ENCODE measurements at places on chromosomes 7 and 10.

GRCh38 chr7:140005754-140006503, 56.8 kb downstream of the PARP12 start:
- no peak for DNase-seq

GRCh38 chr7:154906201-154906600, 96.7 kb downstream of the PAXIP1 start:
- no peak for DNase-seq

DNA sequence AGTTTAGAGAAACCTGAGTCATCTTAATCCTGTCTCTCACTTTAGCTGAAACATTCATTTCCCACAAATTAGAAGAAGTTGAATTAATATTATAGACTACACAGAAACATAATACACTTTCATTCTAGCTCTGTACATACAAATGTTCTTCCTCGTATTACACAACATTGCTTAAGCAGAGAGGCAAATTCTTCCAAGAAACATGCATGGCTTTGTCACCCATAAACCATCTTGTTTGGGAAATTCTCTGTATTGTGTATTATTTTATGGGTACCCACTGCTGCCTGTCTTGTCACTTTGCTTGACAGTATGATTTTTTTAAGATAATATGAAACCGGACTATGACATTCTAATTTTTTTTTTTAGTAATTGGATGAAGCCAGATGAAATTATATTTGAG, 104.0 kb downstream of the SRI start:
- DNase-seq = no peak

- peak; percentile 71 for DNase-seq
Observed at GRCh38 chr10:25175527-25176420, 973 bp downstream of the GPR158 start.

GRCh38 chr10:102133373-102134195, 744 bp downstream of the PPRC1 start:
- DNase-seq = peak; percentile 59

- DNase-seq = no peak
Observed at GRCh38 chr7:42222891-42223290, 14.1 kb downstream of the GLI3 start.

- DNase-seq = no peak
Observed at GRCh38 chr10:107899075-107899474, 734.6 kb upstream of the SORCS1 start.

DNA sequence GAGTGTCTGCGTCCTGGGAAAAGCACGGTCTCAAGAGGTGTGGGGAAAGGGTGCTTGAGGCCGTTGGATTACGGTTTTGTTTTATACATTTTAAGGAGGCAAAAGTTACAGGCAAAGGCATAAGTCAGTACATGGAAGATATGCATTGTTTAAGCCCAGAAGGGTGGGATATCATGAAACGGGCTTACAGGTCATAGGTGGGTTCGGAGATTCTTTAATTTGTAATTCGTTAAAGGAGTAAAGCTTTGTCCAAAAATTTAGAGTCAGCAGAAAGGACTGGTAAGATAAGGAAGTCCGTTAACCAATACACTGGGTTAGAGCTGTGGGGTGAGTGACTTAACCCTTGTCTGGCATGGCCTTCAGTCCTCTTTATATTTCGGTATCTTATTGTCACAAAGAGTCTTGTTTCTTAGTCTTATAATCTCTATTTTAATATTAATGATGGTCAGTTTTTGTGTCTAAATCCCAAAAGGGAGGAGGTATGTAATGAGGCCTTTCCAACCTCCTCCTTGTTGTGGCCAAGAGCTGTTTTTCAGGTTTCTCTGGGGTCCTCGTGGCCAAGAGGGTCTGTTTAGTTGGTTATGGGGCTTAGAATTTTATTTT, 12.7 kb downstream of the TSPAN14 start:
- DNase-seq = no peak

DNA sequence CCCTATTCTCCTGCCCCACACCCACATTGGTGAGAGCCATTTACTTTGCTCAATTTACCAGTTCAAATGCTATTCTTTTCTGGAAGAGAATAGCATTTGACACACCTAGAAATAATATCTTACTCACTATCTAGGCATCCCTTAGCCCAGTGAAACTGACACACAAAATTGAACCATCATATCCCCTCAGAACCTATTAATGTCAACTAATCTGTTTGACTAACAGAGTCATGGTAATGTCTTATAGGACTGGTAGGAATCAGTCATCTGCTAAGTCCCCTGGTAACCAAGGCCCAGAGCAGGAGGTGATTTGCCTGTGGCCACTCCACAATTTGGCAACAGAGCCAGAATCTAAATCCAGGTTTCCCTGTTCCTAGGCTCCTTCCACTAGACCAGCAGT, 63.3 kb downstream of the PPP1R3C start:
- DNase-seq = no peak

DNA sequence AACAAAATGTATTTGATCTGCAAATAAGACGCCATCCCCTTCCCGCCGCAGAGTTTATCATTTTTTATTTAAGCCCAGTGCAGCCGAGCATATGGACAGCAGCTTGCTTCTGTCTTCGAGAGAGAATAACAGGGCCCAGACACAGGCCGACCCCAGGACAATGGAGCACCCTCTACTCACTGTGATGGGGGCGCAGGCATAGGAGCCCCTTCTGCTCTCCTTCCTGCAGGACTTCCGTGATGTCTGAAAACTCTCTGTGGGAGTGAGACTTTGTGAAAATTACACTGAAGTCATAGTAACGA, 134.8 kb downstream of the OAT start:
- no peak for DNase-seq

DNA sequence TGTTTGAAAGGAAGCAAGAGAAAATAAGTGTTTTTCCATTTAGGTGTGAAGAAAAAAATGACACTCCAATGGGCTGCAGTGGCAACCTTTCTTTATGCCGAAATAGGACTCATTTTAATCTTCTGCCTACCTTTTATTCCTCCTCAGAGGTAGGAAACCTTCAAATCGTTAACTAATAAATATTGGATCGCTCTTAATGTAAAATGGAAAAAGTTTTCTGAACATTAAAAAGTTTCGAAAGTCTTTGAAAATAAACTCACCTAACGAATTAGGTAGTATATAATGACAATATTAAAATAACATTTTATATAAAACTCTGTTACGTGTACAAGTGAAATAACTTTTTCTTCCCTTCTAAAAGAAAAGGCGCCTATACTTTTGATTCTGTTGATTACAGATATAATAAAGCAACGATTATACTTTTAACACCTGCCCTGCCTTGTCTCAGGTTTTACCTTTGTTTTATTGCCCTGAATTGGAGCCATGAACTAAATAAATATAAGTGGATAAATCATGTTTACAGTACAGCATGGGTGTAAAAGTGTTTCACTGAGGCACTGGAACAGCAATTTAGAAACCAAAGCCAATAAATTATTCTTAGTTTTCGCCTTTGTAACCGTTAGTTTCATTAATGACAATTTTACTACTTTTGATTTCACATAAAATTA, 804 bp downstream of the BCAP29 start:
- DNase-seq = no peak

- no peak for DNase-seq
Observed at GRCh38 chr10:69577268-69578232, 4.3 kb upstream of the NEUROG3 start.

GRCh38 chr7:103766660-103767059, 222.8 kb downstream of the RELN start:
- DNase-seq = no peak

DNA sequence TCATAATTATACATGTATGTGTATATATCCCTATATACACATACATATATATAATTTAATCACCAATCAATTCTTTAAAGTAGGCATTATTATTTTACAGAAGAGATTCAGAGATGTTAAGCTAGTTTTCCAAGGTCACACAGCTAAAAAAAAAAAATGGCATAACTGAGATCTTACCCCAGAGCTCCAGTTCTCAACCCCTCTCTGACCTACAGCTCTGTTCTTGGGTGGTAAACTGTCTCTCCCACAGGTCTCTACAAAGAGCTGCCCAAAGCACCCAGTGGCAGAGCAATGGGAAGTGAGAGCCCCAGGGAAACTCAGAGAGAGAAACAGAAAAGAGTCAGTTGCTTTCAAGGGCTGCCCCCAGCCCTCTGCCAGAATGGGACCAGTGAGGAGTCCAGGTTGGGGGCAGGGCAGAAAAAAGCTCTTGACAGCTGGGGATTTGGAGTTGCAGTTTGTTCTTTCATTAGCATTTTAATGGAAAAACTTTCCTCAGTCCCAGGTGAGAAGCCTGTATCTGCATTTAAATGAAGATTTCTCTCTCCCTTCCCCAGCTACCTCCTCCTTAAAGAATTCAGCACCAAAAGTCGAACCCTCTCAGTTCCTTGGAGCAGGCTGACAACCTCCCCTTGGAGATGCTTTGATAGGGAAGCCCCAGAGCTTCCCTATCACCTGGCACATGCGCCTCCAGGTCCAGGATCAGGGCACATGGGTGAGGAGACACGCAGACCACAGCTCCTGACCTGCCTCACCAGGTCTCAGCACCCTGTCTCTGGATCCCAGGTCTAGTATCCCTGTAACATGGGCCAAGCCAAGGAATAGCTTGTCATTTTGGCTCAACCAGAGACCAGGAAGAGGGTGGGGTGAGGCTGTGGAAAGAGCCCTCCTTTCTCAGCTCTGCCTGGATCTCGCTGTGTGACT, 388.1 kb downstream of the PLXNA4 start:
- DNase-seq = no peak

DNA sequence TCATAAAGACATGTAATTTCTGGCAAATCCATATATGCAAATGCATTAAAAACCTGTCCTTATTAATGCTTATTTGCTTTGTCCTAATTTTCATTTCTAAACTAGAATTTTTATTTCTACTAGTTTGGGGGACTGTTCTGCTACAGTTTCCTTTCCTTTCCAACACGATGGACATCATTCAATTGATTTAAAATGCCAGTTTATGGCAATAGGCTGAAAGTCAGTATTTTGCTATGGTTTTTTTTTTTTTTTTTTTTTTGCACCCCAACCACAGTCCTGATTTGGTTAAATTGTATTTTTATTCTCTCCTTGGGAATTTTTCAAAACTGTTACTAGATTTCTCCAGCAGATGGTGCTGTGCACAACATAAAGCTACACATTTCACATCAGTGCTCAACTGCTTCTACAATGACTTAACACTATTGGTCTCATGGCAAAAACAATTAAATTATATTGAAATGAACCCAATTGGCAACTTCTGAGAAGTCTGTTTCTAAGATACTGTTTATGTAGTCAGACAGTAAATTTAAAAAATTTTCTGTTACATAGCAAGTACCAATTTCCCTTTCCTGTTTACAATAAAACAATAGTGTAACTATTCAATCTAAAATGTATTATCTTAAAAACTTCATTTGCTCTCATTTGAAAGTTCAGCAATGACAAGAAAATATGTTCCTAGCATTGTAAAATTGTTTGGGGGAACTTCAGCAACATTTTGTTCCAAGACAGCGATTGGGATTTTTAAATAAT, 193.8 kb upstream of the CCDC6 start:
- DNase-seq = peak; percentile 19

DNA sequence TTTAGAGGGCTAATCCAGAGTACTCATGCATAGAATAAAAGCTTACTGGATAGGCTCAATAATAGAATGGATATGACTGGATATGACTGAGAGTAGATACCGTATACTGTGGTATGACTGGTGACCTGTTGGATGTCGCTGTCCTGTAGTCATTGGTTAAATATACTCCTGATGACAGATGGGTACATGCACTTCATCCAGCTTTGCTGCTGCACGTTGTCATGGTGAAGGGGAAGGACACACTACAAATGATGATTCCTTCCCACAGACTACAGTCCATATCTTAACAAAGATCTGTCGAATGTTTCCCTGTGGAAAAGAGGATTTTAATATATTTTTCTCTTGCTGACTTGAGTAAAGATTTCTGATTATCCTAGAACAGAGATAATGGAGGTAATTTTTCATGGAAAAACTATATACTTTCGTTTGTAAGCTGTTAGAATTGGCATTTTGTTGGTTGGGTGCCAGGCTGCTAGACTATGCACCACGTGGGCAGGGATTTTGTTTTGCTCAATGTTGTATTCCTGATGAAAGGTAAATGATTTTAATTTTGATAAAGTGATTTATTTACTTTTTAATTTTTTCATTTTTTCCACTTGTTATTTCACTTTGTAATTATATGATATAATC, 97.3 kb downstream of the PPP1R9A start:
- DNase-seq = no peak

DNA sequence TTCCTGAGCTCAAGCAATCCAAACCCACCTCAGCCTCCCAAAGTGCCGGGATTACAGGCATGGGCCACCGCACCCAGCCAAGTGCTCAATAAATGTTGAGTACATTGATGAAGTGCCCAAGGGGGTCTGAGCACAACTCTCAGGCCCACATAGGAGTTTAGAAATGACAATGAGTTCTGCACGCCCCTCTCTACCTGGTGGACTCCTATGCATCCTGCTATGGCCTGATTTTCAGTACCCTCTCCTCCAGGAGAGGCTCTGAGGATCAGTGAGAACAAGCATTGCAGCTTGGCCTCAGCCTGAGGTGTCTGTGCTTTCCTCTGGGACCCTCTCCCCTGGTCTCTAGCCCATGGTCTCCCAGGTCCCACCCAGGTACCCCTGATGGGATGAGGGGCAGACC, 20.9 kb upstream of the GRIFIN start:
- DNase-seq = no peak

GRCh38 chr10:8731121-8732095, 676.9 kb downstream of the GATA3 start:
- no peak for DNase-seq

GRCh38 chr7:18494821-18495408, 634 bp upstream of the HDAC9 start:
- no peak for DNase-seq

- no peak for DNase-seq
Observed at GRCh38 chr10:70760271-70760787, 24.8 kb downstream of the TBATA start.

DNA sequence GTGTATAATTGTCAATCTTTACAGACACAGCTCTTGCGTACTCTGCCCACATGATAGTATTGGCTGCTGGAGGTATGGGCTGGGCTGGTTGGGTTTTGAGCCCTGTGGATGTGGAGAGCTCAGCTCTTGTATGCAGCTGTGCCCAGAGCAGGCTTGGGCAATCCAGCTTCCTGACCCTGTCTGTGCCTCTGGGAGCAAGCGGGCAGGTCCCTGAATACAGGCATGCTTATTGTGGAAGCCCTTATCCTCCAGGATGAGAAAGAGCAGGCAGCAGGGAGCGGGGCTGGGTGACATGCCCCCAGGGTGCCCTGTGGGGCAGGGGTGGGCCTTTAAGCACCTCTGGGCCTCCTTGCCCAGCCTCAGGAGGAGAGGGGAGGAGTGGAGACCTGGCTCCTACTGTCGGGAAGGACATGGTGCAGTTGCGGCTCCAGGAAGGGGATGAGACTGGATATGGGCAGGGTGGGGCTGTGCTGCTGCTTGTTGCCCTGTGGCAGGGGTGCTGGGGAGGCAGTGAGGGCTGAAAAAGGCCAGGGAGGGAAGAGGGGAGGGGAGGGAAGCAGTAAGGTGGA, 32.7 kb upstream of the SH2D4B start:
- DNase-seq = no peak

- DNase-seq = no peak
Observed at GRCh38 chr10:108775911-108776475, 1147.3 kb downstream of the XPNPEP1 start.

DNA sequence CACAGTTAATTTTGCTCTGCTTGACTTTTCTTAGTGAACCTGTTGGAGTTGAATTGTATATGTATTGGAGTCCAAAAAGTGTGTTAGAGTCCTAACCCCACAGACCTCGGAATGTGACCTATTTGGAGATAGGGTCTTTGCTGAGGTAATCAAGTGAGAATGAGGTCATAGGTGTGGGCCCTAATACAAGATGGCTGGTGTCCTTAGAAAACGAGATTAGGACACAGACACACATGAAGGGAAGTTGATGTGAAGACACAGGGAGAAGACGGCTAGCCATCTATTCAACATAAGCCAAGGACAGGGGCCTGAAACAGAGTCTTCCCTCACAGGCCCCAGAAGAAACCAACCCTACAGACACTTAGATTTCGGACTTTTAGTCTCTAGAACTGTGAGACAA, 260.6 kb upstream of the NEBL start:
- no peak for DNase-seq
